ENCODE measurements at places on chromosomes 7 and 10.

- no peak for DNase-seq
Measured at GRCh38 chr10:79933961-79934360, 14.9 kb downstream of the SFTPD start.

DNA sequence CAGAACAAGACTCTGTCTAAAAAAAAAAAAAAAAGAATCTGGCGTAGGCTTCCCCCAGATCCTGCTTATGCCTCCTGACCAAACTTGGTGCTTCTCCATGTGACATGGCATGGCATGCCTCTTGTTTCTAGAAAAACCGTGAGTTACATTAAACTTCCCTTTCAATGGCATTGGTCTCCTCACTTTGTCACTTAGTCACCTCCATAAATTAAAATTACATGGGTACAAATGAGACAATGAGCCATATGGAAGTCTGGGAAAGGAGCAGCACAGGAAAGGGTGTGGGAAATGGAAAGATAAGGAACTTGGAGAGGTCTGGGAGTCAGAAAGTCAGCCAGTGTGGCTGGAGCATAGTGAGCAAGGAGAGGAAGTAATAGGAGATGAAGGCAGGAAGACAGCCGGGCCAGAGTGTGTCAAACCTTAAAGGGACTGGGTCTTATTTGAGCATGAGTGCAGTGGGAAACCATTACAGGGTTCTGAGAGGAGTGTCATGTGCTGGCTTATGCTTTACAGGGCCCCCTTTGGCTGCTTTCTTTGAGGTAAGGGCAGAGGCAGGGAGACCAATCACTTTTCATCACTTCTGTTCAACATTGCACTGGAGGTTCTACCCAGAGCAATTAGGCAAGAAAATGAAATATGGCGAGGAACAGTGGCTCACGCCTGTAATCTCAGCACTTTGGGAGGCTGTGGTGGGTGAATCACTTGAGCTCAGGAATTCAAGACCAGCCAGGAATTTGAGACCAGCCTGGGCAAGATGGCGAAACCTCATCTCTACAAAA, 21.3 kb upstream of the ZMIZ2 start:
- no peak for DNase-seq

GRCh38 chr7:14507617-14508016, 394.9 kb downstream of the DGKB start:
- no peak for DNase-seq

GRCh38 chr10:110834629-110835301, 37.0 kb upstream of the PDCD4 start:
- DNase-seq: no peak

GRCh38 chr7:73606801-73607691, 17.3 kb downstream of the MLXIPL start:
- DNase-seq: peak; percentile 60

- DNase-seq: no peak
Measured at GRCh38 chr7:115346685-115347084, 424.8 kb downstream of the MDFIC start.

- DNase-seq: no peak
Measured at GRCh38 chr10:11245510-11245909, 227.8 kb downstream of the CELF2 start.

GRCh38 chr7:140876519-140877248, 48.0 kb downstream of the BRAF start:
- no peak for DNase-seq

- DNase-seq: no peak
Measured at GRCh38 chr7:98619450-98620321, 2.6 kb downstream of the NPTX2 start.

DNA sequence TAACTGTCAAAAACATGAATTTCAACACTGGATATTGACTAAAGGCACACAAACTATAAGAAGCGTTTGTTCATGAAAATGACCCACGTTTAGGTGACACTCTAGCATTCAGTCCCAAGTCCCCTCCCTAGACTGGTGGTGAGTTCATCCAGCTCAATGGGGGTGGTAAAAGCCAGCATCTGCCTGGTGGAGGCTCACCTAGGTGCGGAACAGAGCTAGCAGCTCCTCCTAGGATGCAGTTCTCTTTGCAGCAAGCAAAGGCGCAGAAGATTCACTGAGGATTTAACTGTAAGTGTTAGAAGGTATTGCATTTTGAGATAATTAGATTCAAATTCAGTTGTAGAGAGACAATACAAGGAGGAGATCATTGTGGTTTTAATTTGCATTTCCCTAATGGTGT, 87.6 kb downstream of the VSTM2A start:
- no peak for DNase-seq

DNA sequence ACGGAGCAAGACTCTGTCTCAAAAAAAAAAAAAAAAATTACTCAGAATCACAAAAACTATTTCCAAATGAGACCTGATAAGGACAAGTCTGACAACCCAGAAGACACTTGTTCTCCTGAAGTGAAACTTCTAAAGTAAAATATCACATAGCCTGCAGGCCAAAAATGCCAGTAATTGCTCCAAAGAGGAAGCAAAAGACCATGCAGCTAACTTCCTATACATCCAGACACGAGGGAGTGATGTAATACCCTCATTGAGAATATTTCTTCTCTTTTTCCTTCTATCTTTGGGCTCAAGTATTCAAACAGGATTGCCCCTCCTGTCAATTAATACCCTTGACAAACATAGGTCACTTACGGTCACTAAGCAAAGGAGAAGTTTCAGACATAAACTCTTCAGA, 31.2 kb downstream of the ARMH3 start:
- no peak for DNase-seq

GRCh38 chr7:25028370-25029021, 48.5 kb upstream of the OSBPL3 start:
- DNase-seq: no peak

GRCh38 chr10:78015546-78015945, 13.8 kb downstream of the POLR3A start:
- no peak for DNase-seq

- no peak for DNase-seq
Measured at GRCh38 chr10:61634746-61635145, 28.0 kb upstream of the CABCOCO1 start.

- no peak for DNase-seq
Measured at GRCh38 chr10:119095640-119096039, 8.3 kb upstream of the DENND10 start.

DNA sequence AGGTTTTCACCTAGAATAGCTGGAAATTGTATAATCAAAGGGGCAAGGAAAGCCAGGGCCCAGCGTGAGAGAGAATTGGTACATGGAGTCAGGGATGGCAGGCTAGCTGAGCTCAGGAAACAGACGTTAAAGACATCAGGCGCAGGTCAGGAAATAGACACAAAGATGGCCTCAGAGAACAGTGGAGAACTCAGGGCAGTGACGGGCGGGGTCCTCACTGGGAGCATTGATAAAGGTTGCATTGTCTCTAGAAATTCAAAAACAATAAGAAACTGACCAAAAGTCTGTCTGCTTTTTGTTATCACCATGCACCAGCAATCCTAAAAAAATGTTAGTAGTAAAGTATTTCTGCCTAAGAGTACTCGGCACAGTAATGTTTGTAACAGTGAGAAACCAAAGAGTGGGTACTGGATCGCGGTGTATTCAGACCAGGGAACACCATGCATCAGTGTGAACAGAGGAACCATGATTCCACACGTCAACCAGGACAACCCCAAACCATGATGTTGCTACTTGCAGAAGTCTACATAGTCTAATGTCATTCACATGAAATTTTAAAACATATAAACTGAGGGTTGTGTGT, 81.9 kb upstream of the AUTS2 start:
- no peak for DNase-seq

- no peak for DNase-seq
Measured at GRCh38 chr7:16711730-16712129, 41.8 kb upstream of the TSPAN13 start.

DNA sequence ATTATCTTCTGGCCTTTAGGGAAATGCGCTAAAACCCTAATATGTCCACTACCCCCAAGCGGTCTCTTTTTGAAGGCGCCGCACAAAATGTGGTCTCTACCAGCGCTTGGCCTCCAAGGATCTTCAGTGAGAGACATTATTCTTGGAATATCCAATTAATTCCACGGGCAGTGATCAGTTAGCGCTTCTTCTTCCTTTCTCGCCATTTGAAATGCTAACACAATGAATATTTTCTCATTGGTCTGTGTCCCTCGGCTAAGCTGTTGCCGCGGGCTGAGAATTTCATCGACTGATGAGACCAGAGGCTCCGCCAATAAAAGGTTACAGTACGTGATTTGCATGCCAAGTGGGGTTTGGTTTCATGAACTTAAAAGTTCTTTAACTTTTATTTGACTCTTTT, 169.8 kb downstream of the TCF7L2 start:
- DNase-seq: no peak

DNA sequence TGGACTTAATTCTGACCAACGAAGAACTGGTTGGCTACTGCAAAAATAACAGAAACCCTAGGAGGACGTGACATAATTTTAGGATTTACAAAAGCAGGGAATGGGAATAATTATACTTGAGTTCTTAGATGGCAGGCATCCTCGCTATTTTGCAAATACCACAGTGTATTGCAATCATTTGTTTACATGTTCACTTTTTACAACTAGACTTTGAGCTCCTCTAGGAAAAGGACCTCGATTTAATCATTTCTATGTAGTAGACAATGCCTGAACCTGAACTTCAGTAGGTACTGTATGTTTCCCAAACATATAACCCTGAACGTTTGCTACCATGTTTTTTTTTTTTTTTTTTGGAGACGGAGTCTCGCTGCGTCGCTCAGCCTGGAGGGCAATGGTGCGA, 137.7 kb downstream of the CNOT4 start:
- no peak for DNase-seq

DNA sequence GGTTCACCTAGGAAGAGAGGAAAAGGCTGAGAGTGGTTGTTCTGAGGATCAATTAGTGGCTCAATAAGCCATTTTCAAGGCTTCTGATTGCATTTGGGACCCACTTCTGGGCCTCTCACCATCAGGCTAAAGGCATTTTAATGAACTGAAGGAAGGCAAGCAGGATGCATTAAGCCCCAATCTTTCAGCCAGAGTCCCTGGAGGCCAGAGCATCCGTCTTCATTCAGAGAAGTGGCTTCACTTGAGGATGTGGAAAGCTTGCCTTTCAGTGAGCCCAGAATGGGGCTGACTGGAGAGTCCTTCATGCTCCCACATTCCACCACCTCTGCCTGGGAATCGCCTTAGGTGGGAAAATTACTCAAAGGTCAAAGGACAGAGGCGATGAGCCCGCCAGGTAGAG, 41.8 kb downstream of the COL17A1 start:
- DNase-seq: no peak

DNA sequence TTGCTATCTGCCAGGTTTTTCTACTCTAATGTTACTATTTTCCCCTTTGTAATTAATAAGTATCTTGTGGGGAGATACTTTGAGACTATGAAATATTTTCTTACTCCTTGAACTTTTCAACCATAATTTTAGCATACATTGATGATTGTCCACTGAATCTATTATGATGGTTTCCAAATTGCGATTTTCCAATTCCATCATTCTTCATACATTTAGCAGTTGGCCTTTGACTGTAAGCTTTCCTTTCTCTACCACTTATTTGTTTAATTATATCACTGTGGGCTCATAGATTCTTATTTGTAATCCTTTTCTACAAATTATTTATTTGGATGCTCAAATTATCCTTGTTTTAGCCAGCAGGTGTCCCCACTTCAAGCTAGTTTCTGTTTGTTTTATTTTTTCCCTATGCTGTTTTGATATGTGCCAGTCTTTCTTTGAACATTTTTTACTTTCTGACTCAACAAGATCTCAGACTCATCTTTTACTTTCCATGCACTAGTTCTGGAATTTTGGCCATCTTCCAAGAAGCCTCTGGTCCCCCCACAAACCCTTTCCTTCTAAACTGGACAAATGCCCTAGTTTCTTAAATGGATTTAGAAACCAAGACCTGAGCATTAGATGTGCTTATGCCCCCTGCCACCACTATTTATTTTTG, 11.4 kb upstream of the MRPS16 start:
- DNase-seq: no peak

Data from activated gamma-delta T cell treated with anti-CD3 and anti-CD28 coated beads, Interleukin-2, amount 50 U/mL, for 16 hours (primary cell).